Naive thymus-derived CD8-positive, alpha-beta T cell (primary cell): ENCODE measurements at places on chromosomes 4 and X. TPM values are rescaled to one million over a fixed set of nuclear protein-coding genes. Genes with fewer than 3 reads are reported as not detected.

PDLIM3 gene
- not detected for total RNA-seq

MAOB gene
- total RNA-seq, result not detected

MAGEA1 gene
- not detected for total RNA-seq

NAP1L5 gene
- 2.0 TPM for total RNA-seq

RTL3 gene
- total RNA-seq, result not detected

RHOXF1 gene
- 1.7 TPM for total RNA-seq

BEND2 gene
- total RNA-seq, result not detected

FOXP3 gene
- 0.18 TPM for total RNA-seq

C4orf36 gene
- not detected for total RNA-seq

TENM3 gene
- total RNA-seq, result not detected

COL4A6 gene
- total RNA-seq, result not detected

PCSK1N gene
- 4.9 TPM for total RNA-seq

AKAP14 gene
- total RNA-seq, result not detected

VEGFC gene
- total RNA-seq, result not detected

MAP3K15 gene
- 0.22 TPM for total RNA-seq

FRG2 gene
- total RNA-seq, result not detected

HELT gene
- total RNA-seq, result not detected

SPANXN1 gene
- not detected for total RNA-seq

WDFY3 gene
- total RNA-seq, result 1.0 TPM

TCEAL2 gene
- total RNA-seq, result 1.6 TPM

GC gene
- not detected for total RNA-seq

KLF8 gene
- total RNA-seq, result 2.4 TPM

TCP11X2 gene
- not detected for total RNA-seq

PNMA6A gene
- total RNA-seq, result 0.55 TPM

SPANXD gene
- total RNA-seq, result not detected

CT83 gene
- total RNA-seq, result not detected

TBC1D1 gene
- total RNA-seq, result 49.1 TPM

MAGEB2 gene
- not detected for total RNA-seq

MAGEE1 gene
- total RNA-seq, result 11.8 TPM

MSANTD1 gene
- 2.1 TPM for total RNA-seq

TMEM144 gene
- not detected for total RNA-seq

CXCL3 gene
- not detected for total RNA-seq

FREM3 gene
- total RNA-seq, result not detected

DMP1 gene
- not detected for total RNA-seq
